Activated gamma-delta T cell (primary cell): ENCODE measurements at places on chromosomes 1 and 21.

- DNase-seq = no peak
Measured at GRCh38 chr1:214202992-214203391, 78.0 kb upstream of the SMYD2 start.

- DNase-seq = no peak
Measured at GRCh38 chr1:94989911-94990473, 63.1 kb upstream of the CNN3 start.

DNA sequence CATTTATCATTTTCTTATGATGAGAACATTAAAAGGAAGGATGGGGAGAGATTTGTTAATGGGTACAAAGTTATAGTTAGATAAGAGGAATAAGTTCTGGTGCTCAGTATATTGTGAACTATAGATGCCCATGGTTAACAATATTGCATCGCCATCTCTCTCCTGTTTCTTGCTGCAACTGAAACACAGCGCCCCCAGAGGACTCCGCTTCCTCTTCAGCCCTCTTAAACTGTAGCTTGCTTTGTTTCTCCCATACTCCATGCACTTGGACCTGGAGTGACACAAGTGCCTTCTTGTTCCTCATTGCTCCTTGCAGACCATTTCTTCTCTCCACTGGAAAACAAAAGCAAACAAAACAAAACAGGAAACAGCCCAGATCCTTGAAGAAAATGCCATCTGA lies 70.1 kb upstream of the NTPCR start:
- no peak for DNase-seq

DNA sequence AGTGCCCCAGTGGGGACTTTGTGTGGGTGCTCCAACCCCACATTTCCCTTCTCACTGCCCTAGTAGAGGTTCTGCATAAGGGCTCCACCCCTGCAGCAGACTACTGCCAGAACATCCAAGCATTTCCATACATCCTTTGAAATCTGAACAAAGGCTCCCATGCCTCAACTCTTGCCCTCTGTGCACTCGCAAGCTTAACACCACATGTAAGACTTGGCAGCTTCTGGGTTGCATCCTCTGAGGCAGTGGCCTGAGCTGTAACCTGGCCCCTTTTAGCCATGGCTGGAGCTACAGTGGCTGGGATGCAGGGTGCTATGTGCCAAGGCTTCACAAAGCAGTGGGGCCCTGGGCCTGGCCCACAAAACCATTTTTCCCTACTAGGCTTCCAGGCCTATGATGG lies 128.9 kb downstream of the TYW3 start:
- no peak for DNase-seq

GRCh38 chr1:98323906-98324358 lies 337.6 kb upstream of the SNX7 start:
- DNase-seq = no peak

DNA sequence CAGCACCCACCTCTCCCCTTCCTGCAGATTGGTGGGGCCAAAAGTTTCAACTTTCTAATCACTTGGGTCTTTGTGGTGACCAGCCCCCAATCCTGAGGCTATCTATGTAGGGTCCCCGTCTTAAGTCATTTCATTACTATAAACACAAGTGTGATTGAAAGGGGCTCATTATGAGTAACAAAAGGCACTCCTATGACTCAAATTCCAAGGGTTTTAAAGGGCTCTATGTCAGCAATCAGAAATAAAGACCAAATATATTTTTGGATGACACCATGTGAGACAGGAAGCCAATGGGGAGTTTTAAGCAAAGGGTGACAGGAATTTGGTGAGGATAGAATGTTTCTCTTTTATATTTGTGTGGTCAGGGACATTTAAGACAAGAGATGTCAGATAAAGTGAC lies 6.2 kb downstream of the ERO1B start:
- DNase-seq = no peak

- no peak for DNase-seq
Measured at GRCh38 chr1:109777980-109778625, 14.4 kb upstream of the EPS8L3 start.

GRCh38 chr1:29709704-29710280 lies 473.5 kb downstream of the PTPRU start:
- no peak for DNase-seq

DNA sequence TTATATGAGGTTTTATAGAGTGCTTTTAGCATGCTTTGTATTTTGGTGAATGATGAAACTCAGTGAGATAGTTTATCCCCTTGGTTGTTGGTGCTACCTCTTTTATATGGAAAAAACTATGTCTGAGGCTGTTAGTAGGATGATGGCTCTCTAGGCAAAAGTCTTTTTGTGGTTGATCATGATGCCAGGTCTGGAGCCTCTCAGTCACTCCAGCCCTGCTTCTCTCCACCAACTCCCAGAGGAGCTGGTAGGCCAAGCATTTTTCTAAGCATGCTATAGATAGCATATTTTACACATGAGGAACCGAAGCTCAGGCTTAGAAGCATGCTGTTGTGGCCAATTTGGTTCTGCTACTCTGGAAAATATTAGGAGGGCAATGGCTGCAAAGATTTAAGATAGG lies 82.2 kb downstream of the FMN2 start:
- no peak for DNase-seq

DNA sequence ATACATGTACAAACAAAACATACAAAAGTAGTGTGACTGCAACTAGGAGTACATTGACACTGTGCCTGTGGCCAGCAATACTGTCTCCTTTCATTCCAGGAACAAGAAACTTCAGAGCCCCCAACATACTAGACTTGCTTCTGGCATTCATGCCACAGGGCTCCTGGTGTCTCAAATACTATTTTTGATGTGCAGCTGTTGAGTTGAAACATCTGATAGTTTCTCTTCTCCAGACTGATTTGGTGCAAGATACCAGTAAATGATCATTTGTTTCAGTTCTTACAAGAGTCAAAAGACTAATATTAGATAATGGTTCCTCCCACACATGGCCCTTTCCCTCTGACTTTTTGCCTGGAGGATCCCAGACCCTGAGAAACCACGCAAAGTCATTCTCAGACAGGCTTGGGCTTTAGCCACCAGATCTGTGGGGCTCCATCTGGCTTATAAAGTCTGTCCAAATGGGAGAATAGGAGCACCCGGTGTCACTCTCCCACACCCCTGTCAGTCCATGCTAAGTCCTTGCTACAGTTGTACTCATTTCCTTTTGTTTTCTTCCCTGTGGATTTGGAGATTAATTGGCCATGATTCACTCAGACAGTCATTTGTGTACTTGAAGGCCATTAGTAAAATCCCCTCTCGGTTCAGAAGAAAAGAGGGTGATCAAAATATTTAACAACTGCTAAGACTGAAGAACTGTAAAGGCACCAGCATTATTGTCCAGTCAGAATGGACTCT lies 163.5 kb upstream of the RUNX1 start:
- no peak for DNase-seq

- no peak for DNase-seq
Measured at GRCh38 chr1:205324781-205325180, 3.2 kb upstream of the NUAK2 start.

DNA sequence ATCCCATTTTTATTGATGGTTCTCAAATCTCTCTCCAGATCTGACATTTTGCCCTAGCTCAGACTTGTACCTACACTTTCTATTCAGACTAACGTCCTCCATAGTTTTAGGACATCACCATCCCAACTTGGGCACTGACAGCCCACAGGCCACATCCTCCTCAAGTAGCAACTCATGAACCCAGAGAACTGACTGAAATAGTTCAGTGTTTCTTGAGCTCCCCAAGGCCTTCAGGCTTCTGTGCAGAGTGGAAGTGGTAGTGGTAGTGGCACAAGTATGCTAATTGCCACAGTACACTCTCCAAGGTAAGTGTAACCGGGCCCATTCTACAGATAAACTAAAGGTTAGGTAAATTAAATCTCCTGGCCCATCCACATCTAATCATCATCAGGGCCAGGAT lies 112.6 kb downstream of the SLC45A1 start:
- DNase-seq = no peak

DNA sequence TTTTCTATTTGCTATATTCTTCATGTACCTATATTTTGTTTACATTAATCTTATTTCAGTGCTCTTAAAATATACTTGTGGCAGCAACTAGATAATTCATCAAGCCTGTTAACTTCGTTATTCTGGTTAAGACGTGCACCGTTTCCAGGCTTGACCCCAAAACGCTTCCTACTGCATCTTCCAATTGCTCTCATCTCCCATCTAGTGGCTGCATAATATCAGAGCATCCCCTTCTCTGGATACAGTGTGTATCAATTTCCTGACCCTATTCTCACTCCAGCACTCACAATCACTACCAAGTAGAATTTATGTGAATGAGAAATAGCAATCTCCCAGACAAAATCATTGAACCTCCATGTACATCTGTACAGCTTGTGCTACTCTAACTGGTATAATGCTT lies 1280.3 kb upstream of the B3GALT2 start:
- no peak for DNase-seq

DNA sequence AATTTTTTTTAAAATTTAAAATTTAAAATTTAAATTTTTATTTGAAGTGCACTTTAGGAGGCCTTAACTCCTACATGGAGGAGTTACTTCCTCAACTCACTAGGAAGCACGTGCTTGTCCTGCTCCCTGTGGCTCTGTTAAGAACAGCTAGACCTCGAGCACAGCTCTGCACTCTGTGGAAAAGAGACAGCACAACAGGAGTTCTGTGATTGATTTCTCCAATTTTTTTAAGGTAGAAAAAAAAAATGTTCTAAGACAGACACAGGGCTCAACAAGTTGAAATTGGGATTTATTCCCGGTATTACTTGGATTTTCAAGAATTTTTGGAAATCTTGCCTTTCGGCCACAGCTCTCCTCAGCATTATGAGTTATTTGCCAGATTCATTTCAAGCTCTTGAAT lies 356.6 kb upstream of the LYPLAL1 start:
- no peak for DNase-seq

DNA sequence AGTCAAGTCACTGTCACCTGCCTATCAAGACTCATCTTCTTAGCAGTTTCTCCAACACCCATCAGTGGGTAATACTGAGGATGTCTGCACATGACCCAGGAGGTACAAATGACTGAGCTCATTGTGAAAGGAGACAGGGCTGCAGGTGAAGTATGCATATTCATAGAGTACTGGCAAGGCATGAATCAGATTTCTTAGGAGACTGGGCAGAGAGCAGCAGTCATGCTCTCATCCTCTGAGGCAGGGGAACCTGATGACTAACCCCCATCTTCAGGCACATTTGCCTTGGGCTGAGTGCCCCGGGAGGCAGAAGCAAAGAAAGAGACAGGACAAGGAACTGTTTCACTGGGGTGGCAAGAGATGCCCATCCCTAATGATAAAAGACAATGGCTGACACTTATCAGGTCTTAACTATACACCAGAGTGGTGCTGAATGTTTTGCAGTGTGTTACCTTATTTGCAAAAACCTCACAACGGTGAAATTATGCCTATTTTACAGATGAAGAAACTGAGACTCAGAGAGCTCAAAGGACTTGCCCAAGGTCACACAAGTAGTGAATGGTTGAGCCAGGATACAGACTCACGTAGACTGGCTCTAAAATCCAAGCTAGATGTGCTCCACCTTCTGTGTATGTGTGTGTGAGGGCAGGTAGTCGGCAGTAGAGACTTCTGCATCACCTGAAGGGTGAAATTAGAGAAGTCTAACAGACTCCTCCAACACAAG lies 9.2 kb upstream of the GRHL3 start:
- no peak for DNase-seq

DNA sequence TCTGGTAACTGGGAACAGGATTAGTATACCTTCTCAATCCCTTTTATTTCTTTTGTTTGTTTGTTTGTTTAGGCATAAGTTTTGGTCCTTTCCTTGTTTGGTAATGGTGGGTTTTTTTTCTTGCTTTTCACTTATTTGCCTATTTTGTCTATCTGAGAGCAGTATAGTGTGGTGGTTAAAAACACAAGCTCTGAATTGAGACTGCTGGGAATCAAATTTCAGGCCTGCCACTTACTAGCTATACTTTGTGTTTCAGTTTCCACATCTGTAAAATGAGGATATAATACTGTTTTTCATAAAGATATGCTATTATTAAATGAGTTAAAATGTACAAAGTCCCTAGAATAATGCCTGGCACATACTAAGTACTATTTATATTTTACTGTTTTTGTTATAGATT lies 81.6 kb upstream of the IVNS1ABP start:
- DNase-seq = no peak

GRCh38 chr1:25922971-25923552 lies 16.8 kb upstream of the STMN1 start:
- DNase-seq = no peak

DNA sequence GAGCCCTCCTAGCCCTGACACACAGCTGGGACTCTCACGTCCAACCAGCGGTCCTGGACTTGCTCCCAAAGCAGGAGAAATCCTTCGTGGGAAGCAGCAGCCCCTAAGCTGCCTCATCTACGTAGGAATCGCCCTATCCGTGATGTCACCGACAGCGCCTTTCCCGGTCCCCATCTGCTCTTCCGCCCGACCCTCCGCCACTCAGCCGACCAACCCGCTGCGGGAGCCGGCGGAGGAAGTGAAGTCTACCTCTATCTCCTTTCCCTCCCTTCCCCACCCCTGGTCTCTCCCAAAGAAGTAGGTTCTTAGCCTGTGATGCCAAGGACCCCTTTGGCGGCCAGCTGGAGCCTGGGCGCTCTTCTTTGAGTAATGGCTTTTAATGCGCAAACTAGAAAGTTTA lies 272.1 kb downstream of the FAM72C start:
- DNase-seq = no peak

DNA sequence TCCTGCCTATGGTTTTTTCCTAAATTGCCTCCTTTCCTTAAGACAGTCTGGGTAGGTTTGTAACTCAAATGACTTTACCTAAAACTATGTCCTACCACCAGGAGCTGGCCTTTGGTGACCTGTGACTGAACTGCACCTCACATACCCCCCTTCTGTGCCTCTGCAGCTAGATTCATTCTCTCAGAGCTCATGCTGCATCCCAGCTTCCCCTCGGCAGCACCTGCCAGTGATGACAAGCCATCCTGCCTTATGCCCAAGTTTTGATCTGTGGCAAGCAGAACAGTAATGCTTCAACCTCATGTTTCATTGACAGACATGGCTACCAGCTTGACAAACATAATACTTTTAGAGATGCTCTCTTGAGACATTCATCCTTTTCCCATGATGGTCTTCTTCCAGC lies 141.9 kb downstream of the TSEN15 start:
- DNase-seq = no peak

- DNase-seq = no peak
Measured at GRCh38 chr1:24349891-24350290, 30.7 kb downstream of the GRHL3 start.

- DNase-seq = no peak
Measured at GRCh38 chr21:45486443-45487160, 55.6 kb downstream of the SLC19A1 start.

DNA sequence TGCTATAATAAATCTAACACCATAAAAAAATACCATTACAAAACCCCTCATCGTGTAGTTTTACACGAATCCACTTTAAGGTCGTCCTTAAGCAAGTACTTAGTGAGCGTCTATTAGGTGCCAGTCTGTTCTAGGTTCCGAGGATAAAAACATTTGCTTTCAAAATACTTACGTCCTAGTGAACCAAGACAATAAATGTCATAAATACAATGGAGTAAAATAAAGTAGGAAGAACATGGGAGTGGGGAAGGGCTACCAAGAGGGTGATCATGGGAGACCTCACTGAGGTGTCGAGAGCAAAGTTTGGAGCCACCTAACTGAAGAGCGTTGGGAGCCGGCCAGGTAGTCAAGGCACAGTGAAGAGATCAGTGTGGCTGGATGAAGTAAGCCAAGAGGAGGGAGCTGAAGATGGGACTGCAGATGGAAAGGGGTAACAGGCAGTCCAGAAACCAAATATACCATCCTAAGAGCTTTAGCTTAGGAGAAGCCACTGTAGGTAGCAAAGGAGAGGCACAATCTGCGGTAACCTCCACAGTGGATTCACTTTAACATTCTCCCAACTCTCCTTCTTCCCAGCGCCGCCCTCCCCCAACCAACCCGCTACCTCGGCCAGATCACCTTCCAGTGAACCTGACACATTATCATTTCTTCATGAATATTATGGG lies 684 bp downstream of the LTN1 start:
- no peak for DNase-seq

- DNase-seq = no peak
Measured at GRCh38 chr1:224193319-224193966, 10.4 kb downstream of the DEGS1 start.
